Naive B cell (primary cell): ENCODE measurements at places on chromosomes 2 and 18.

- no peak for DNase-seq
Observed at GRCh38 chr2:57862727-57863126, 183.9 kb upstream of the VRK2 start.

DNA sequence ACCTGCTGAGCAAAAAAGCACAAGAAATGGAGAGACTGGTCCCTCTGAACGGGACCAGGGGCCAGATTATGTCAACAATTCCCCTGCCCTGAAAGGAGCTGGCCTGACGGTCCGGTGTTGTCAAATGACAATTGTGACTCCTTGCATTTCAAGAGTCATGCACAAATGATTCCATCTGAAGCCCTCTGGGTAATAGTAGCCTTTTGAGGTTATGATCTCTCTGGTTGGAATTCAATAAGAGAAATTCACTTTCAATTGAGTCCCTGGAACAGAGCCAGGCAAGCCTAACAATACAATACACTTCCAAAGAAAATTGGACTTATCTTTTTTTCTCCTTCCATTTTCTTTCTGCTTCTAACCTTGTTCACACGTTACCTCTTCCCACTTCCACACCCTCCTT lies 116.9 kb downstream of the C1D start:
- no peak for DNase-seq

DNA sequence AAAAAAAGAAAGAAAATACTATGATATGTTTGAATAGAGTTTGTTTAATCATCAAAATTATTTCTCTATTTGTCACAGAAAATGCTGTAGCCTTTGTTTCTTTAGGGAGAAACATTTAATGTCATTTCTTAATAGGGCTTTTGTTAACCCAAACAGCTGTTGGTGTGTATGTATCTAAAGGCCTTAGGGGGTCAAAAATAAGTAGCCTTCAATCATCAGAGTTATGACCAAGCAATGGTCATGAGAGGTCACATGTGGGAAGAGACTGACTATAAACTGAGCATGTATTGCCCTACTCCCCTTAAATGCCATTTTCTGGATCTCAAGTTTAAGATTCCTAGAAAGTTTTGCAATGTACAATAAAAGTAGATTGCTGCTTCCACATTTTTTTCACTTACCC lies 22.7 kb downstream of the HNMT start:
- no peak for DNase-seq

- no peak for DNase-seq
Observed at GRCh38 chr2:188720811-188721605, 253.2 kb upstream of the COL3A1 start.

DNA sequence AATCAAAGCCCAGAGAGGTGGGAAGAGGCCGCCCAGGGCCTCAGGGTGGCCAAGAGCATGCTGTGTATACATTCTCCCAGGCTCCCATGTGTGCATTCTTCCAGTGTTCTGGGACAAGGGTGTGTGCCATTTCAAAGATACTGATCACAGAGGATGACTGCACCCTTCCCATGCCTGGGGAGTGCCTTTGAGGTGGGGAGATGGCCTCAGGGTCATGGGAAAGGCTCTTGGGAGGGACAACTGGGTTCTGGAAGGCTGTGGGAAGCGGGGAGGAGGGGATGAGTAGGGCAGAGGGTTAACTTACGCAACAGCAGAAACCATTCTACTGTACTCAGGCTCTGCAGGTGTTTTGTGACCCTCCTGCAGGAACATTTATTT lies 40.9 kb downstream of the KLHL29 start:
- no peak for DNase-seq

DNA sequence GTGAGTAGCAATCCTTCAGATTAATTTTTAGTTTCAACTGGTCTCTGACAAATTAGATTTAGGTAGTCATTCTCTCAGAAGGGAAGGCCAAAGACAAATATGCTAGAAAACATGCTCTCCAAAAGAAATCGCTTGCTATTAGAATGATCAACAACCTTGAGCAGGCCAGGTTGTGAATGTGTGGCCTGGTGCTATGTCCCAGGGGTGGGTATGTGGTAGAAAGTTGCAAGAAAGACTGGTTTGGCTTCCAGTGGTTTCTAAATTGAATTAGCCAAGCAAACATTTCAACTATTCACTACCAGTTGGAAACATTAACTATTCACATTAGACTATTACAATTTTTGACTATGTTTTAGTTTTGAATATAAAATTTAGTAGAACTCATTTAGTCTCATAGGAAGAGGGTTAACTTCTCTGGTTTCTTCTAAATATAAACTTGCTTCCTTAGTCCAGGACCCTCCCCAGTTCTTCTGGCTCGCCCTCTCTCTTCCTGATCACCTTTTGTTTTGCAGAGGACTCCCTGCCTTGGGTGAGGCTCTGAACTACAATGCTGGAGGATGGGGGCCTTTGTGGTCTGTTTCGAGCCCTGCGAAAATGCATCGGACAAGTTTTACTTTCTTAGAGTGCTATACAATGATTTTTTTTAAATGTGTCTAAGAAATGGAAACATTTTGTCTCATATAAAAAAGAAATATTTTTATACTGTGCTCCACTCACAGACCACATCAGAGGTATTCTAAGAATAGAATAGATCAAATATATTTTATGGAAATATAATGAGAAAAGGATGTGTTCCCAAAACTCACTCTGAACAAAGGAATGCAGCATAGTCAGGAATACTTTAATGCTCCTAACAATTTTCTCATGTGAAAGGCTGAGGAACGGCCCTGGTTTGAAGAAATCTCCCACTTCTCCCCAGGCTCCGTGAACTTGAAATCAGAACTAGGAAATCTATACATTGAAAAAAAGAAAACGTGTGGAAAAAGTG lies 375.0 kb upstream of the ZEB2 start:
- DNase-seq: no peak

DNA sequence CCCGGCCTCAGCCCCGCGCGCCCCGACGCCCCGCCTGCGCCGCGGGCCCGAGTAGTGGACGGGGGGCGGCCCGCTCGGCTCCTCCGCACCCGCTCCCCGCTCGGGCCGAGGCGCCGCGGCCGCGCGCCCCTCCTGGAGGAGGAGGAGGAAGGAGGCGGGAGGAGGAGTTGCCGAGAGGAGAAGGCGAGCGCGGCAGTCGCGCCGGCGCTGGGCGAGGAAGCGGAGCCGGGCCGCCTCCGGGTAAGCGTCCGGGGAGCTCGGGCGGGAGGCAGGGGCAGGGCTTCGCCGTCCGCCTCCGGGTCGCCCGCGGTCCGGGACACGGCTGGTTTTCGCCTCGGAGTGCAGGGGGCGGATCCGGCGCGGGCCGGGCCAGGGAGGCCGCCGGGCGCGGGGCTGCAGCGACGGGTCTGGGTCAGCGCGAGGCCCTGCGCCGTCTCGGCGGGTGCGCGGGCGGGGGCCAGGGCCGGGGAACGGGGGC lies at the start of gene SOCS6:
Gene SOCS6, plus strand, starts transcription at position 195 of the 478 bp plus-strand sequence. CDS start 35,624 bp downstream, outside the sequence.
- DNase-seq: peak; percentile 23

- DNase-seq: no peak
Observed at GRCh38 chr2:118813111-118813510, 34.3 kb downstream of the EN1 start.

DNA sequence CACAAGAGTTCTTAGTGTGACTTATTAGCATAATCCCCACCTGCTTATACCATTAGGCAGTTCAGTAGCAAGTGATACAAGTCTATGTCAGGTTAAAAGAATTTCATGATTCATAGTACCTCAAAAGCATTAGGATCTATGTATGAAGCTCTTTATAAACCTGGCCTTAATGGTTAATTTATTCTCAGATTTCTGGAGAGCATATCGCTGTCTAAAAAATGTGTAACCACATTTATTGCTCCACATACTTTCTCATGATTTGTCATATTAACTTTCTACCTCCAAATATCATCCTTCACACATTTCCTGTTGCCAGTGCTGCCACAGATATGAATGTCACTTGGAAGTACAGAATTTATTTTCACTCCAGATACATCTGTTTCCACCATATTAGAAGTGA lies 332.8 kb upstream of the MAP2 start:
- DNase-seq: no peak

- no peak for DNase-seq
Observed at GRCh38 chr2:143824791-143825190, 695.1 kb downstream of the ZEB2 start.

DNA sequence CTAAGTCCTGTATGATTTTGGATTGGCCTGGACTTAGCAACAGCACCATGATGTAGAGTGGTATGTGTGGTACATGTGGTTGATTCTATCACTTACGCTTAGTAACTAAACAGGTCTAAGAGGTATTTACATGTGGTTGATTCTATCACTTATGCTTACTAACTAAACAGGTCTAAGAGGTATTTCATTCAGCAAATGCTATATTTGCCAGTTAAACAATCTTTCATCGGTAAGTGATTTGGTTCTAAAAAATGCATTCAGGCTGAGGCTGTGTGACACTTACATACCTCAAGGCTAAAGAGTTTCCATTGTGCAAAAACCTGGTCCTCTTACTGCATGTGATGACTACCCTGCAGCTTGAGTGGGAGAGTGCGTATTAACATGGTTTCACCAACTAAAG lies 13.1 kb downstream of the EIF4E2 start:
- no peak for DNase-seq

DNA sequence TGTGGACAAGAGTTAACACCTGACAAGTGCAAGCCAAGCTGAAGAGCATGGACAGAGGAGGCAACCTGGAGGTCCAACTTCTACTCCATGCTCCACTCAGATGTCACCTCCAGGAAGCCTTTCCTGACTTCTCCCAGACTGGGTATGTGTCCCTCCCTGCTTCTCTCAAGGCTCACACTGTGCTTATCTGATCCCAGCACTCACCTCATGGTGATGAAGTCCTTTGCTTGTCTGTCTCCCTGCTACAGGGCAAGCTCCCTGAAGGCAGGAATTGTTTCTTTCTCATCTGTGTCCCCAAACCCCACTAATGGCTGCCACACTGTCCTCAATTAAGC lies 2.7 kb upstream of the SLC30A3 start:
- DNase-seq: no peak

DNA sequence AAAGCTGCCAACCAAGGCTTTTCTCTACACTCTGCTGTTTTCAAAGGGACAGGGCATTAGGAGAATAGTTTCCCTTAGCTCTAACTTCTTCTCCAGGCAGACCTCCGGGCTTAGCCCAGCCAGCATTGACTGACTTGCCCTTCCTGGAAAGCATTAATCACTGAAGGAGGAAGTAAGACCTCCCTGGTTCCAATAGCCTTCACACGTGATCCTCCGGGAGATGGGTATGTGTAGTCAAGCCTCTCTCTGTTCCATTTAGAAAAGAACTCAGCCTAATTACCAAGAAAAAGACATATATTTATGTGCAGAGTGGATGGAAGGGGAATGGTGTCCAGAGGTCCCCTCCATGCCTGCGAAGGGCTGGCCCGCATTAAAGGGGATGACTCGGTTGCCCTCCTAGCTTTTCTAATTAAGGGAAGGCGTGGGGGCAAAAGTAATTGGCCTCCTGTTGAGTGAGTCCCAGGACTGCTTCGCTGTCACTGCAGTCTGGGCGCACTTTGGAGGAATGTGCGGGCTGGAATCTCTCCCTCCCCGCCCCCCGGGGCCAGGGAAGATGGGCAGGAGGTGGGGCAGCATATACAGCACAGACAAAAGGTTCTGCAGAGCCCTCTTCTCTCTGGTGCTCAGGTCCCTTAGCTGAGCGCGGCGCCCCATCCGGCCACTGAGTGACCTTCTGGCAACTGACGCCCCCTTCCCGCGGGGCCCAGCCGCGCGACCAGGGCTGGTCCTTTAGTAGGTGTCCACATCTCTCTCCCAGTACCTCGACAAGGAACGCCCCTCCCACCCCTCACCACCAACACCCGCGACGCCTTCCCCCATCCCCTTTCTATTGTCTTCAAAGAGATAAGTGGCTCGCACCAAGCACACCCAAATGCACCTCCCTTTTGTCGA lies 686.0 kb downstream of the NRXN1 start:
- DNase-seq: no peak

- no peak for DNase-seq
Observed at GRCh38 chr2:216901273-216901672, 41.4 kb upstream of the TNP1 start.

DNA sequence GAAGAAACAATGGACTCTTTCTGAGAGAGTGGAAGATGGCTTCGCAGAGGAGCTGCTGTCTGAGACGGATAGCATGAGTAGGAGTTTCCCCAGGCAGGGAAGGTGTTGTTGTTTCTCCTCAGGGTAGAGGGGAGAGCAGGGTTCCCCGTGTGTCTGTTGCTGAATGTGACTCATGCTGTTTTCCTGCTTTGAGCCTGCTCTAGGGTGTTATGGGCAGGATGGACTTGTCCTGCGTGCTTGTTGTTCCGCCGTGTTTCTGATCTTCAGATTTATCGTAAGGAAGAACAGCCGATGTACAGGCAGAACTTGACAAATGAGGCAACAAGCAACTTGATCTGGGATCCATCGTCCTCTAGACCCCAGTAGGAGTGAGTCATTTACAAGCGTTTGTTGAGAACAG lies 19.7 kb upstream of the MYCN start:
- no peak for DNase-seq

DNA sequence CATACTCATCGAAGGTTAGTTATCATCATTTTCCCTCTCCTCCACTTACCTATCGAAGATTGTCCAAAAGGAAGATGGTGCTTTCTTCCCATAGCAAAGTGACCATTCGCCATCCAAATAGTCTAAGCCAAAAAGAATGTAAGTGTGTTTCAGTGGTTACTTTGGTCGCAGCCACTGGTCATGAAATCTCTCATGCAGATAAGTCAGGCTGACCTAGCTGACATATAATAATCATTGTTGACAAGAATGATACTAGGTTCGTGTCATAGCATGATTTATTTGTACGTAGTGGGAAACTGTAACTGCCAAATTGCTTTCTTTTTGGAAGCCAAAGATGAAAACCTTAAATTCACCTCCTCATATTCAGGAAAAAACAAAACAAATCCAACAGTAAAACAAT lies 89.6 kb upstream of the PMAIP1 start:
- DNase-seq: no peak
